HCT116 (cell line): ENCODE measurements at places on chromosomes 6 and 20.

DNA sequence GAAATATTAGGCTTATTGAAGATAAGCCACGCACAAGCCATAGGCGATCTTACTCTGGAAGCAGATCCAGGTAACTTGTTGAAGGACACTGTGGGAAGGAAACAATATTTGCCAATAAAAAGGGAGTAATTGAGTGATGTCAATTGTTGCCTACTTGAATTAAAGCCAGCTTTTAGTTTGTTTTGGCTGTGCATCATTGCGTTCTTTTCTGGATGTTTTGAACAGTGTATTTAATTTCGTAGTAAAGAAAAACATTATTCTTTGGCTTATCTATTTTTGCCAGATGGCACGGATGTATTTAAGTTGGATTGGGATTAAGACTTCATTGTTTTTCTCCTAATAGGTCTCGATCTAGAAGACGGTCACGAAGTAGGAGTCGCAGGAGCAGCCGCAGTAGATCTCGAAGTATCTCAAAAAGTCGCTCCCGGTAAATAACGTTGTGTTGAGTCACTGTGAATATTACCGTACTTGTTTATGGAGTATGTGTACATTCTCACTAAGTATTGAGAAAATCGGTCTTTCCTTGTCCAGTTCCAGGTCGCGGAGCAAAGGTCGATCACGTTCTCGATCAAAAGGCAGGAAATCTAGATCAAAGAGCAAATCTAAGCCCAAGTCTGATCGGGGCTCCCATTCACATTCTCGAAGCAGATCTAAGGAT, 2.6 kb downstream of the SRSF6 start:
- DNase-seq: no peak

GRCh38 chr6:137976430-137976829, 109.4 kb downstream of the TNFAIP3 start:
- DNase-seq: no peak

DNA sequence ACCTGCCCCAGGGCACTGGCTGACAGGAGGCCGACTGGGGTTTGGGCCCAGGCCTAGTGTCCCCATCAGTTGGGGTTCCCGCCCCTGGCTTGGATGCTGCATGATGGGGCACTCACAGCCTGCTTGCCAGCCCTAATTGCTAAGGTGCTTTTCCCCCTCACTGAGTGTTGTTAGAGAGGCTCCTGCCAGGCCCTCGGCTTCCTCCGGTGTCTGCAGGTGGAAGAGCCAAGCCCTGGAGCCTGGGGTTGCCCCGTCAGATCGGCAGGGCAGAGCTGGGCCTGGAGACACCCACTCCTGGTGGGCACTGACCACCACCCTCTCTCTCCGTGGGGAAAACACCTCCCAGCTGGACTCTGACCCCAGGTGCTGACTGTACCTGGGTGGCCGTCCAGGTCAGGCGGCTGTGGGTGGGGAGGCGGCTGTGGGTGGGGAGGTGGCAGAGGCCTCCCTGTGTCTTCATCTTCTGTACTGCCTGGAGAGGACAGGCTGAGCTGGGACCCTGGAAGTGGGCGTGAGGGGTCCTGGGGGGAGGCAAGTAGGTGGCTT, 6.0 kb upstream of the CABLES2 start:
- DNase-seq: no peak

GRCh38 chr20:22106308-22106938, 401.0 kb downstream of the PAX1 start:
- no peak for DNase-seq

GRCh38 chr20:15965165-15965564, 608.1 kb downstream of the KIF16B start:
- no peak for DNase-seq
